Fibroblast of skin of scalp (primary cell): ENCODE measurements at places on chromosomes 2 and 18.

- DNase-seq = no peak
Measured at GRCh38 chr2:187102381-187102780, 253.4 kb upstream of the ZSWIM2 start.

GRCh38 chr2:214088536-214088935 is 322.3 kb upstream of the VWC2L start:
- no peak for DNase-seq

DNA sequence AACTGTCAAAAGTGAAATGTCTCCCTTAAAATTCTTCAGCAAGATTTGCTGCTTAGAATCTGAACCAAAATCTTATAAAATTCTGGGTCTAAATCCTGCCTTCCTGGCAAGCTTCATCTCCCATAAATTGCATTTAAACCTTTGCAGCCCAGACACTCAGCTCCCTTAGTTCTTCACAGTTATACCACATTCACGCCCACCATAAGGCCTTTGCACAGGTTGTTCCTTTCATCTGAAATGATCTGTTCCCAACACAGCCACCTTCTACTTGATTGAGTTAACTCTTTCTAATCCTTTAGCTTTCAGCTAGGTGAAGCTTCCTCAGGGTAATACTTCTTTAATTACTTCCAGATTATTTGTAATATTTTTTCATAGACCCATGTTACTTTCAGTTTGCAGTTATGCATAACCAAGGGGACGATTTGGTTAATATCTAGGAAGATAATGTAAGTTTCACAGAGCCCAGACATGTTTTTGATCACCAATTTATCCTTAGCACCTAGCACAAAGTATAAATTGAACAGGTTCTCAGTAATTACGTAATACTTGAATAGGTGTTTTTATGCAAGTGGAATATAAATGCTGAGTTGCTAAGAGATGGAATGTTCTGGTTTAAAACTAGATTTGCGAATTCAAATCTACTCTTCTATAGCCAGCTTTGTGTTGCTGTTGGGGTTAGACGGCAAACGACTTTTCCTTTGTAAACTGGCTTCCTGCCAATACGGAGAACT is 779.7 kb upstream of the PKDCC start:
- DNase-seq = no peak

- no peak for DNase-seq
Measured at GRCh38 chr2:98859323-98859722, 76.7 kb downstream of the CRACDL start.

DNA sequence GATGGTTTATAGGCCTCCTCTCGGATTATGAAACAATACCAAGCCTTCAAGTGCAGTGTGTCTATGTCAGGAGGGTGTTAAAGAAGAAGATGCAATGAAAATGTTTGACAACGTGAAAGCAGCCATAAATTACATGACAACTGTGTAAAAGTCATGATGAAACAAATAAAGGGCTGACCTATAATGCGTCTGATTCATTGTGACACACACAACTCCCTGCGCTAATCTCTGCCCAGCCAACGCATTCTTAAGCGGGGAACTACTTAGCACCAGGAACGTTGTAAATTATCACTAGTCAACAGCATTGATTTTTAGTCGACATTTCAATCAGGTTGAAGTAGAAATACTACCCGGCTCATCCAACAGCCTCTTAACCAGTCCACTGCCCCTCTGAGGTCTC is 26.8 kb downstream of the BCL11A start:
- no peak for DNase-seq

DNA sequence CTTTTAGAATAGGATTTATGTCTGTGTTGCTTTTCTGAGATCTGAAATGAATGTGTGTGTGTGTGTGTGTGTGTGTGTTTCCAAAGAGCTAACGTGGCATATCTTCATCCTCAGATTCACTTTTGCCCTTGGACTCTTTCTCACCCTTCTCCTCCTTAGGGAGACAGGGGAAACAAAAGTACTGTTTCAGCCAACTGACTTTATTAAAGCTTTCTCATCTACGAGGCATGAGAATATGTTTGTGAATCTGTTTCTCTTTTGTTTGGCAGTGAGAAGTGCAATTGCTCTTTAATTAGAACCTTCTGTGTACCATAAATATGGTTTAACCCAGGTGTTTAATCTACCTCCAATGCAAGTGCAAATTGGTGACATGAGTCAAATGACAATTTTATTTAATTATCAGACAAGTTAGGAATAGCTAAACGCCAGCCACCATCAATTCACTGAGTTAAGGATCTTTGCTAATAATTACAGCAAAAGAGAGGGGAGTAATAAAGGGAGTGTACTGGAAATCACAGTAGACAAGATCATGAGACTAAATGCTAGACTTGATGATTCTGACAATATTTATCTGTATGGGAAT is 186.4 kb upstream of the COL3A1 start:
- DNase-seq = peak; percentile 65

DNA sequence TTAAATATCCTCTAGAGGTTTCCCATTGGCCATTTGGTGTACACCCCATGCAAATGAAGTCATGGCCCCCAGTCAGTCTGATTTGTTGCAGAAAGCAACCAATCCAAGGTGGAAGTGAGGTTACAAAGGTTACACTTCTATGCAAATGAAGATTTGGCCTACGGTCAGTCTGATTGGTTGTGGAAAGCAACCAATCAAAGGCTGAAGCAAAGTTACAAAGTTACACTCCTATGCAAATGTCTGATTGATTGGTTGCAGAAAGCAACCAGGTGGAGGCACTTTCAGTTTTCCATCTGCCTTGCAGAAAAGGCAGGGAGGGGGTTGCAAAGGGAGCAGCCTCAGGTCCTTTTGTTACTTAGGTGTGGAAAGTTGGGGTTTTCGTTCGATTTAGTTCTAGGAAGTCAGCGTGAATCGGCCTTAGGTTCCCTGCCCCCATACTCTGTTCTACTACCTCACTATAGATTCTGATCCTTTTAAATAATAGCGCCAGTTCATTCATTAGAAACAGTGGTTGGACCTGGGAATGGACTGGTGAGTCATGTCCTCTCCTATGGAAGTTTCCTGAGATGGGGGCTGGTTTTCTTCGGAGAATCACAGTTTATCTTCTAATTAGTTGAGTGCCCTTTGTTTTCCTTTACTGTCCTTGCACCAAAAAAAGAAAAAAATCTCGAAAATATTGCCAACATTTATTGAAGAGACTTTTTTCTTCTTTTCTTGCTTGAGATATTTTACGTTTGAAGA is 279.5 kb downstream of the AGAP1 start:
- no peak for DNase-seq

DNA sequence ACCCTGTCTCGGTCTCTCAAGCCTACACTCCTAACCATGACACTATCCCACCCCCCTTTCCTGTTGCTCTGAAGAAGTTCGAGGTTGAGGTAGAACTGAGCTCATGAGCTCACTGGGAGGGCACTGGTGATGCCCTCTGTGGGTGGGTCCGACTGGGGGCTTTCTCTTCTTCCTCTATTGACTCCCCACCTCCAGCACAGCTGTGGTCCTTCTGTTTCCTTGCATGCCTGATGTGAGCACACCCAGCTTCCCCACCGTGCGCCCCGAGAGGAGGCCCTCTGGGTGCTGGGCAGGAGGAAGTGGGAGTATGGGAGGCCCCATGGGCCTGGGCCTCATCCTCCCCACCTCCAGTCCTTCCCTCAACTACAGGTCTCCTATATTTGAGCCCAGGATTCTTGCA is 20.9 kb downstream of the SPEG start:
- DNase-seq = no peak

GRCh38 chr2:222452422-222452950 is 28.1 kb downstream of the SGPP2 start:
- DNase-seq = no peak
